ENCODE measurements at places on chromosomes 12 and 14. TPM values are rescaled to one million over a fixed set of nuclear protein-coding genes. Genes with fewer than 3 reads are reported as not detected.

DNA sequence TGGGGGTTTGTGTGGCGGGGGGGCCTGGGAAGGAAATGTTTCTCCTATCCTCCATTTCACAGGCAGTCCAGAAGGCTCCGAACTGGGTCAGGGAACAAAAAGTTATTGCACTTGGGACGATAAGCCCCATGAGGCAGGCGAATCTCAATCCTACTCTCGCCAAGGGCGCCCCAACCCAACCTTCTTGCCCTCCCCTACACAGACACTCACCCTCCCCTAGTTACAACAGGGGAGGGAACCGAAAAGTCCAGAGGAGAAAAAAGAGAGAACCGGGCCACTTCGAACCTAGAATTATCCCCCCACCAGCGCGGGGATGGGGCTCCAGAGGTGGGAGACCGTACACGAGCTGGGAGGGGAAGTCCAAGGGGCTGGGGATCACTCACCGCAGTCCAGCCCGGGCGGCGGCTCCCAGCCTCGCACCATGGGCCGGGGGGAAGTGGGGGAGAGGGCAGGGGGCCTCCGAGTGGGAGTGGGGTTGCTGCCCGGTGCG, 357 bp downstream of the HOMEZ start:
- no peak for DNase-seq

The PTCSC3 gene
- not detected for total RNA-seq

The BDKRB2 gene
- 0.16 TPM for total RNA-seq

- DNase-seq: no peak
These were observed 32.7 kb upstream of the DLK1 start for GRCh38 chr14:100693877-100694578.

DNA sequence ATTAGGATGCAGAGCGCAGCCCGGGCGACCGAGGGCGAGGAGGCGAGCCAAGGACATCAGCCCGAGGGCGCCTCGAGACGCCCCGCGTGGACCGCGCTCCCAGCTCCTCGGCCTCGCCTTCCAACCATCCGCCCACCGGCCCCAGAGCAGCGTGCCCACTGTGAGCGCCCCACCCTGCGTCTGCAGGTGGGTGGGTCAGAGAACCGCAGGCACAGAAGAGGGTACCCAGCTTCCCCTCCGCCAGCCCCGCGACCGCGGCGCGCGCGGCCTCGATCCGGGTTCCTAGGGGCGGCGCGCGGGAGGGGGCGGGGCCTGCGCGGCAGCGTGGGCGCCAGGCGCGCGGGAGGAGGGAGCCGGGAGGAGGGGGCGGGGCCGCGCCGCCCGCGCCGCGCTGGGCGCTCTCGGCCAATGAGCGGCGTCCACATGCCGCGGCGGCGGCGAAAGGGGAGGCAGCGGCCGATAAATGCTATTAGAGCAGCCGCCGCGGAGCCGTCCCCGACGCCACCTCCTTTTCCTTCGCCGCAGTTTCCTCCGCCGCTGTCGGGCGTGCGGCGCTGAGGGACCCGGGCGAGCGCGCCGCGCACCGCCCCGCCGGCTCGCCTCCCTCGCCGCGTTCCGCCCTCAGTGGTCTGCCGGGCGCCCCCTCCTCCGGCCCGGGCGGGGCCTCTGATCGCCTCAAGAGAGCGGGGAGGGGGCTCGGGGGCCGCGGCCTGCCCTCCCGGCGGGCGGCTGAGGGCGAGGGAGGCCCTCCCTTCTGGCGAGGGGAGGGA, at the start of gene ATP2A2:
ATP2A2 (plus strand) TSS at position 469 of the 770 bp plus-strand sequence. CDS start 543 bp downstream, outside the sequence.
- DNase-seq: peak; percentile 81

DNA sequence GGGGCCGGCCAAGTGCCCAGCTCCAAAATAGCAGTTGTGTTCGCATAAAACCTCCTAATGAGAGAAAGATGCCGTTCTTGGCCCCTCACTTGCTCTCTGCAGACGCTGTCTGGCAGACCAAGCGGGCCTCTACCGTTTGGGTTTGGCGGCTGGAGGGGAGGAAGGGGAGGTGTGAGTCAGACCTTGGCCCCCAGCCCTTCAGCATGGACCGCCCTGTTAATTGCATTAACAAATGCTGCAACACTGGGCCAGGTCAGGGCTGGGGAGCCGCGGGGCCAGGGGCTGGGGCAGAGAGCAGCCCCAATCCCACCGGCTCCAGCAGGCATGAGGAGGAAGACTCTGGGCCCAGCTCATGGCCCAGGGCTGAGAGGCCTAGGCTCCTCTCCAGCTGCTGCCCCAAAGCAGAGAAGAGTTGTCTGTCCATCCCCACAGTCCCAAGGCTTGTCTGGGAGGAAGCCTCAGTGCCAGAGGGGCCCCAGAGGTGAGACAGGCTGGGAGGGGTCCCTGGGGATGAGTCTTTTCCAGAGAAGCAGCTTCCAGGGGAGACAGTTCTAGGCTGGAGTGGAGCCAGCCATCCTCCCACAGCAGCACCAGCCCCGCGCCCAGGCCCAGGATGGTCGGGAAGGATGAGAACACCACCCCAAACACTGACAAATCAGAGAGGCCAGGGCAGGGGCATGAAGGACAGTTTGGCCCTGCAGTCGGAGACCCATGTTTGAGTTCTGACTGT, 16.9 kb downstream of the LTBP2 start:
- no peak for DNase-seq

DNA sequence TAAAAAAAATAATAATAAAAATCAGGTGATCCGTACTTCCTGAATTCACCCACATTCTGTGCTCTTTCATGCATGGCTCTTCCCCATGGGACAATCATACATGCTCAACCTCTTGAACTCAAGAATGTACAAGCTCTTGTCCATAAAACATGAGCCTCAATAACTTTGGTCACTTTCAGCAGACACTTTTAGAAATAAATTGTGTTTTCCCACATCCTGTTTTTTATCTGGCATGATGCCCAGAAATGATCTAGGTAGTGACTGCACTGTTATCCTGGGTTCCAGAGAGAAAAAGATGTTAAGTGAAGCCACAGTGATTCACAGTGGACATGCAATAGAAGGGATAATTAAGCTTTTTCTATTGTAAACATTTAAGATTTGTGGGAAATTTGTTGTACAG, 537.6 kb upstream of the TMEM132C start:
- no peak for DNase-seq

GRCh38 chr14:34680806-34681479, 33.5 kb downstream of the CFL2 start:
- no peak for DNase-seq

- no peak for DNase-seq
These were observed 40.1 kb upstream of the MAX start for GRCh38 chr14:65142429-65142828.

The KRT74 gene
- not detected for total RNA-seq

- no peak for DNase-seq
These were observed 480.2 kb upstream of the ATP2B1 start for GRCh38 chr12:90188857-90189256.

GRCh38 chr12:123063535-123063934, 83.1 kb downstream of the ARL6IP4 start:
- DNase-seq: no peak

The ACSS3 gene
- 8.9 TPM for total RNA-seq

- no peak for DNase-seq
These were observed 32.5 kb upstream of the GPR132 start for GRCh38 chr14:105097794-105098127.

The TPI1 gene
- total RNA-seq: 179 TPM

DNA sequence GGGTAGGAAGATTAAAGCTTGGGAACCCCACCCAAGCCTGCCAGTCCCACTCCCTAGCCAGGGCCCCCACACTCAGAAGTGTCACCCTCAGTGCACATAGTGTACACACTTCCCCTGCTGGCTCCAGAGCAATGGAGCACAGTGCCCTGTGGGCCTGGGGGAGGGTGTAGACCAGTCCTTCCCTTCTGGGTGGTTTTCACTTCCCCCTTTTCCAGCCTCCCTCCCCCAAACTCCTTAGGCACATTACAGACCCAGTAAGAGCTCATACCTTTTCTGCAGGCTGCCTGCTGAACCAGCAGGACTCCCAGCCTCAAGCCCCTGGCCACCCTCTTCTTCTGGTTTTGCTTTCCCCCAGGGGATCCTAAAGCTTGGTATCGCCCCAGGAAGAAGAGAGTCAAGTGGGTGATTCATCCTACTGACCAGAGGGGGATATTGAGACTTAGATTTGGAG, at the start of gene ZNF385A:
ZNF385A (minus strand) TSS at position 143 of the 451 bp plus-strand sequence. CDS start 219 bp downstream, outside the sequence.
- no peak for DNase-seq

DNA sequence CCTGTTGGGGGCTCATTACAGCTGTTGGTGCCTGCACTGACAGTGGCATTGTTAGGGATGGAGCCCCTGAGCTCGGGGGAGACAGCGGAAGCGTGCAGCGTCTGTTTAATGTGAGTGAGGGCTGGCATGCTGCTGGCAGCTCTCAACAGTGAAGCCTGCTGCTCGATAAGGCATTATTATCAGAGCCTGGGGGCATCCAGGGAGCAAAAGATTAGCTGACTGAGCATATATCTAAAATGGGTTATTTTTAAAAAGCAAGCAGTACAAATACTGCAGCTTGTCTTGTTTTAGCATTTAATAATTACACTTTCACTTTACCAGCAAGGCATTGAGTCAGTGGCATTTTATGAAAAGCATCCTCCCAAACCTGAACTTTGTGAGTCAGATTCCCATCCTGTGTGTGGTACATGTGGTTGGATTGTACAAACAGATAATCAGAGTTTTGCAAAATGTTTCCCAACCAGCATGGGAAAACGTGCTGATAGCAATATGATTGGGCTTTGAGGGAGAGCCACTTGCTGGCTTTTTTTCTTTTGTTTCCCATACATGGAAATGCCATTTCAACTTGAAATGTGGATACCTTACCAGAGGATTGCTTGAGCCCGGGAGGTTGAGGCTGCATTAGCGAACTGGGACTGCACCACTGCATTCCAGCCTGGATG, 150.8 kb downstream of the PRKCH start:
- DNase-seq: no peak

DNA sequence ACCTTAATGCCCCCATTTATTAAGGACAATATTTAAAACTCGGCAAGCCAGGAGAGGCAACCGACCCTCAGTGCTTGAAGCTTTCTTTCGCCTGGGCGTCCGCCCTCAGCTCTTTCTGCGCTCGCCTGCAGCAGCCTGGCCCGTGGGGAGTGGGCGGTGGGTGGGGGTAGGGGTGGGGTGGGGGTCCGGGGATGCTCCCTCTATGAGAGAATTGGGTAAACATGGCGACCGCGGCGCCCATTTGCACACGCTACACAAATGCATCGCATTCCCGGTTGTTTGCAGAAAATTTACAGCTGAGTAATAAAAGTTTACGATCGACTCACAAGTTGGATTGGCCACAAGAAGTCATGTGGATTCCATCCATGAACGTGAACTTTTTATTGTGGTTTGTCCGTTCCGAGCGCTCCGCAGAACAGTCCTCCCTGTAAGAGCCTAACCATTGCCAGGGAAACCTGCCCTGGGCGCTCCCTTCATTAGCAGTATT, 7.7 kb downstream of the HOXC8 start:
- no peak for DNase-seq

- no peak for DNase-seq
These were observed 7.1 kb downstream of the CNPY2 start for GRCh38 chr12:56308714-56309113.

The CHGA gene
- total RNA-seq: 37.9 TPM

The CLEC4C gene
- total RNA-seq: not detected

DNA sequence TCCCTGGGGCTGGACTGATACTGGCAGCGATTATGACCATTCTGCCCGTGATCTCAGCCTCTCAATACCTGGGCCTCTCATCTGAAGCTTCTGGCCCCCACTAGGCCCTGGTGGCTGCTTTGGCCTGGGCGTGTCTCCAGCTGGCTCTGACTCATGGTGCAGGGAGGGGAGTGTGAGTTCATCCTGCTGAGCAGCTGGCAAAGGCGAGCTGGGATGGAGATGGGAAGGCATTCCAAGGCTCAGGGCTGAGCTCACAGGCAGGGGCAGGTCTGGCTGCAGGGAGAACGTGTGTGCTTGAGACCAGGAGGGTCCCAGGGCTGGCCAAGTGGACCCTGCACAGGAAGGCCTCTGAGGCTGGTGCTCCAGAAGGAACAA, 221.8 kb downstream of the TMEM121 start:
- DNase-seq: no peak

The GPATCH2L gene
- total RNA-seq: 112 TPM

The CARMIL3 gene
- 24.2 TPM for total RNA-seq

DNA sequence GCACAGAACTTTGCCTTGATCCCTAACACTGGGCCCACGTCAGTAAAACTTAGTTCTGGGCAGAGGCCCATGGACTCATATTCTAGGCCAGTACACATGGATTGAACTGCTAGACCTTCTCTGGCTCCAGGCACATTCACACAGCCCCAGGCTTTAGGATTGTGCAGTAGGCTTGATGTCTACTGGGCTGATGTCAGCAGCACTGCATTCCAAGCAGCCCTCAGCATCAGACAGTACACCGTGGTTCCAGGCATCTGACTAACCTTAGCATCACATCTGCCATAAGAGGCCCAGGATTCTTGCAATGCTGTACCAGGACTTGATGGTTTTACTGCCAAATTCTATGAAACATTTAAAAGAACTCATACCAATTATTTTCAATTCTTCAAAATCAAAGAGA, 301.9 kb downstream of the CCER1 start:
- DNase-seq: no peak

GRCh38 chr12:105724641-105725040, 394.1 kb downstream of the C12orf75 start:
- peak; percentile 4 for DNase-seq

- no peak for DNase-seq
These were observed 636 bp upstream of the IFNG-AS1 start for GRCh38 chr12:67988601-67989021.

- no peak for DNase-seq
These were observed 3.7 kb downstream of the SH2B3 start for GRCh38 chr12:111409403-111409779.

DNA sequence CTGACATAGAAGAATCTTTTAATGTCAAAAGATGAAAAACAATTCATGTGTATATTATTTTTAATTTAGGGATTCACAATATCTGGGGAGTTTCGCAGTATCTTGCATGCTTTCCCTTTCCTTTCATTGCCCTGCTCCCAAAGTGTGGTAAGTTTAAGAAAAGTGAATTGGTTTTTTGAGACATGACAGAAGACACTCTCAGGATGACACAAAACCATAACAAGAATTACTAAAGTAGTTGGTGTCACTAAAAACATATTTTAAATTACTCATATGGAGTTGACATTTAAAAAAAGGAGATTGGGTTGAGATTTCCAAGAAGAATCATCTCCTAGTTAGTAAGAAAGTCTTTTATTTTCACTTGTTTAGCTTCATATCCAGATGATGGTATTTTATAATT, 5.1 kb upstream of the PCNX1 start:
- no peak for DNase-seq

DNA sequence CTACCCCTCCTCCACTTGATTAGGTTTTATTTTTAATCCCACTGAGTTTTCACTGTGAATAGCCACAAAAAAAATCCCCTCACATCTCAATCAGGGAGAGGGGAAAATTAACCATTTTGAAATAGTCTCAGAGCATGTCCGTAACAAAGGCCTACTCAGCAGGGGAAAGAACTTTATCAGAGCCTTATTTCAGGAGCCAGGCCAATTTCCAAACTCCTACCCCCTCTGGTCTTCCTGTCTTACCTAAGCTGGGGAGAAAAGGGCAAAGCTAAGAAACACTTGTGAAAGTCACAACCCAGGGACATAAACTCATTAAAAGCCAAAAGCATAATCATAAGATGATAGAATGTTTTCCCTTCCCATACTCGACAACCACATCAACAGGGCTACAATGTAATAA, 260.3 kb upstream of the DIO3 start:
- no peak for DNase-seq

The RNF212B gene
- total RNA-seq: not detected

GRCh38 chr14:24428628-24429394, 657 bp downstream of the CBLN3 start:
- DNase-seq: no peak
